ENCODE measurements at places on chromosomes 5 and 9. TPM values are rescaled to one million over a fixed set of nuclear protein-coding genes. Genes with fewer than 3 reads are reported as not detected.

The CA9 gene
- total RNA-seq = not detected

The ADGRD2 gene
- not detected for total RNA-seq

The SEMA5A gene
- 47.5 TPM for total RNA-seq

The SLC28A3 gene
- under 0.01 TPM for total RNA-seq

The SPINK13 gene
- not detected for total RNA-seq

Data from aortic smooth muscle cell (primary cell).